ENCODE measurements at places on chromosomes 3 and 15. TPM values are rescaled to one million over a fixed set of nuclear protein-coding genes. Genes with fewer than 3 reads are reported as not detected.

- no peak for DNase-seq
Observed at GRCh38 chr3:19645093-19645492, 288.9 kb downstream of the EFHB start.

DNA sequence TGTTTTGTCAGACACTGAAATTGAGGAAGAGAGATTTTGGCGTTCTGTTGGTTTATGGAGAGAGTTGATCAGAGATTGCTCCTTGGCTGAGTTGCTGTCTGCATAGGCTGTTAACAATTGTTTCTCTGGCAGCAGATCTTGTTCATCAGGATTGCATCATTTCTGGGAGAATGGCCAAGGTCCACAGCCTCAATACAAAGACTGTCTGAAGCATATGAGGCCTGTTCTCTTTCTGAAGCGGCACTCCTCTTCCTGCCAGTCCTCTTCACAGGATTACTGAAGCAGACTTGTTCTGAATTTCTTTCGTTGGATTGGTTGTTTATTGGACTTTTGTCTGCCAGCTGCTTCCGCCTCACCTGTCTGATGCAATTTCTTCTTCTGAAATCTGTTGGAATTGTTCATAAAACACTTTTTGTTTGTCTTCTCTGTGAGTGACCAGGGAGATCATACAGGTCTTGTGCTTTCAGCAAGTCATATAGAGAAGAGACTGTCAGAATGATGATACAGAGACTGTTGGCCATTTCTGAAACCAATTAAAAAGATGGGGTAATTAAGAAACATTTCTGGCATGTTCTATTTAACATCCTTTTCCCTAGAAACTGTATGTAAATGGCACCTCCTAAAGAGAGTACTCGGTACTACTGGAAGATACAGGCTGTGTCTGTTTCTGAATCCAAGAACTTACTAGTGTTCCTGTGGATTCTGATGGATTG, 25.5 kb downstream of the SETD5 start:
- peak; percentile 59 for DNase-seq

DNA sequence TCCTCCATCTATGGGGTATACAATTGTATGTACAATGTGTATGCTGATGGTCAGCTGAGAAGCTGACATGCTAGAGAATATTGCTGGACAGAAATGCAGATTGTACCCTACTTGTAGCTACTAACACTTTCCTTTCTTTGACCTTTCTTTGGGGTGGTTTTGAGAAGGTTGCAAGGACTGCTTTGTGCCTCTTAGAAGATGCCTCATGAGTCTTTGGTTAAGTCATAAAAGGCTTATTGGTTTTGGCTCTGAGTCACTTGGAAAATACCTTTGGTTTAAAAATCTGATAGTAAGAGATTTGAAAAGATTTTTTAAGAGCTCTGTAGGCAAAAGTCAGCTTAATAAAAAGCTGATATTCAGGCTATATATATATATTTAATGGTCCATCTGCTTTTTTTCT, 71.5 kb downstream of the ZMAT3 start:
- no peak for DNase-seq

DNA sequence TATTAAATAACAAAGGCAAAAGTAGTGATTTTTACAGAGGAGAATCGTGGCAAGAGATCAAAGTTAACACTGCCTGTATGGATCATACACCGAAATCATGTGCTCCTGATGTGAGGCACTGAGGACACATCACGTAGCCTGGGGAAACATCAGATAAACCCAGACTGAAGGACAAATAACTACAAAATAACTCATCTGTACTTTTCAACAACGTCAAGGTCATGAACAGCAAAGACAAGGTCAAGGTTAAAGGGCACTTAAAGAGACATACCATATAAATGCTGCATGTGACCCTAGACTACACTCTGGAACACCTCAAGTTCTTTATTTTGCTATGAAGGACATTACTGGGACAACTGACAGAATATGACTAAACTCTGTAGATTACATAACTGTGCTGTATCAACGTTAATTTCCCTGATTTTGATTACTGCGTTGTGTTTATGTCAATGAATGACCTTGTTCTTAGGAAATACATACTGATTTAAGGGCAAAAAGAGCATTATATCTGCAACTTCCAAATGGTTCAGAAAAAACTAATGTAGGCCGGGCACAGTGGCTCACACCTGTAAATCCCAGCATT, 48.1 kb downstream of the CHSY1 start:
- no peak for DNase-seq

Gene CCR3
- not detected for total RNA-seq
